ENCODE measurements at places on chromosomes 4 and X.

DNA sequence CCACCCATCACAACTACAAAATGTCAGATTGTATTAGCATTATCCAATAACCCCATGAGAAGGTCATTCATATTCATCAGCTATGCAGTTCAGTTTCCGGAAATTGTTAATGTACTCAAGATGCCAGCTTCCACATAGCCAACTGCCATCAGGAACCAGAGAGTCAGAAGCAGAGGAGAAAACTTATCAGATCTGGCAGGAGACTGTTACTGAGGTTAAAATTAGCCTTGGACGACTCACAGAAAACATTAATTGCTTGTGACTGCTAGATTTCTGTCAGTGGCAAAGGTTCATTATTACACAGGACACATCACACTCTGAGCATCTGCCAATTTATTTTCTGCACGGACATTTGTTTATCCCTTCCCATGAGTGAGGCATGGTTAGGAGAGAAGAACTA lies 352.8 kb downstream of the DHRSX start:
- DNase-seq: no peak

DNA sequence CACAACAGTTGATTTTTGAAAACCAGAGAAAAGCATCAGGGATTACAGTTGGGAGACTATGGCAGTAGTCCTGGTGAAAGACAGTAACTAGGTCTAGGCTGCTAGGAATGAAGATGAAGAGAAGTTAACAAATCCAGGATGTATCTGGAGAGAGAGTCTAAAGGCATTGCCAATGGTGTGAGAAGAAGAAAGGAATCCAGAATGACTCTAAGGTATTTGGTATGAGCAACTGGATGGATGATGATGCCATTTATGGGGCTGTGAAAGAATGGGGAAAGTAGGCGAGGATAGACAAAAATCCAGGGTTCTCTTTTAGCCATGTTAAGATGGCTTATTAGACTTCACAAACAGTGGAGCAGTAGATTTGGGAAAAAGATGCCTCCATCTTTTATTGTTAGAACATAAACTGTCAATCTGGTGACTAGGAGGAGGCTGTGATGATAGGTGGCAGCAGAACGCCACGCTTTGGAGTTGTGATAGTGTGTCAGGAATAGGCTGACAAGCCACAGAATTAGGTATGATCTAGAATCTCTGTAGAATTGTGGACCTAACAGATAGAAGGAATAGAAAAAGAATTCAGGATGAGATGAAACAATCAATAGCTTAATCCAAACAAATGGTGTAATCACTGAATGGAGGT lies 27.3 kb upstream of the JADE1 start:
- no peak for DNase-seq

- no peak for DNase-seq
Measured at GRCh38 chr4:48380583-48381167, 39.3 kb downstream of the SLAIN2 start.

DNA sequence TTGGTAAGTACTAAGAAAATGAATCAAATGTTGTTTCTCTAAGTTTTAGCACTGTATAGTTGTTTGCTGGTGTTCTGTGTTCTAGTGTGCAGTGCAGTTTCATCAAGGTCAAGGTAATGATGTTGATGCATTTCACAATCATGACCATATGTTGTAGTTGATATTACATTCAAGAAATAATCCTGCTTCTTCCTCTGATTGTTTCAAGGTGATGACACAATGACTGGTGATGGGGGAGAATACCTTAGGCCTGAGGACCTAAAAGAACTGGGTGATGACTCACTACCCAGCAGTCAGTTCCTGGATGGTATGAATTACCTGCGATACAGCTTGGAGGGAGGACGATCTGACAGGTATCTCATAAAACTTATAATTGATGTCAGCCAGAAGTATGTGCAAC lies 261.6 kb downstream of the ANK2 start:
- DNase-seq: no peak

DNA sequence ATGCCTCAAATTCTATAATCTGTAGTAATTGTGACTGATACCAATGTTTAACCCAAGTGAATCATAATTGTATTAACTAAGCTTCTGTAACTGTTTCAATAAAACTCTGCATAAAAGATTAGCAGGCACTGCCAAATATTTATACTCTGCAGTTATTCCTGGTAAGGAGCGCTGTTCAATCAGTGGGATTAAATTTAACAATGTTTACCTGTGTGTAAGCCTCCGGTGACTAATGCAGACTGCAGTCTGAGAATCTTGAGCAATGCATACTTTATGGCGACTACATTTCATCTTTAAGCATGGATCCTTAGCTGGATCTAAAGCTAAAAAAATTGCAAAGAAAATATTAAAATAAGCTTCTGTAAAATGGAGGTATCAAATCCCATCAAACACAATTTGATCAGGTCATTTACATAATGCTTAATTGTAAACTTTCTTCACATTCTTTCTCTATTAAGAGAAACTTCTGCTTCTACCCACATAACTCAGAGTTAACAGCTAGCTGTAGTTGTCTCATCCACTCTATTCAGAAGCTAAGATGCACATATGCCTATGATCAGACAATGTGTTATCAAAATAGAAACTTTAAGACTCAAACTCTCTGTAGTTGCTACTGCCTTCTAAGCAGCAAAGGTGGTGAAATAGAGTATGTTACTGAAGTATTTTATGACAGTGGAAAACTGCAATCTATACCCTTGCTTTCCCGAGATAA lies 234.0 kb downstream of the SPOCK3 start:
- DNase-seq: no peak
